CD4-positive, alpha-beta T cell treated with Interleukin-6 at 100 ng/mL for 8 hours (primary cell): ENCODE measurements at places on chromosomes 1 and 21.

DNA sequence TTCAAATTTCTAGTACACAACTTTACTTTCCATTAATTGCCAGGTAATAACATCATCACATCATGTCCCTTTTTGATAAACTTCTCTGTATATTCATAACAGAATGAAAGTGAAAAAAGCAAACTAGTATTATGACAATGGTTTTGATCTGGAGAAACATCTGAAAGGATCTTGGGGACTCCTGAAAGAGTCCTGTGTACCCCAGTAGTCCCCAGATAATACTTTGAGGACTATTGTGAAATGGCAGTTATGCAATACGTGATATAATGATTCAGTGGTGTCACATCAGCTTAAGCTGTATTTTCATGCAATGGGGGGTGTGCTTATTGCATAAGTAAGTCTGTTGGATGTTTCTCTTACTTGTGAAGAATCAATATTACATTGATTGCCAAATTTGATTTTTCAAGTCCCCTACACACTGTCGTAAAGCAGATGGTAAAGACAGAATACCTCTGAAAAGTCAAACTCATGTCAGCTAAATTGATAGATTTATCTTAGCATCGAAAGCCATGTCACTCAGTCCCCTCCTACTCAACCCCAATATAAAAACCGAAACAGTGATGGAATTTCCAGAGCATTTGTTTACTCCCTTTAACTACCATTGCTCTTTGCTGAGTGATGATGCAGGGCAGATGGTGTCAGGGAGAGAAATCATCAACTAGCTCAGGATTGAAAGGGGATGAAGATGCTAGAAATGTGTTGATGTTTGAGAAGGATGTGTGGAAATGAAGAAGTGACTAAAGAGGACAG is 146.7 kb upstream of the C1orf105 start:
- no peak for DNase-seq

DNA sequence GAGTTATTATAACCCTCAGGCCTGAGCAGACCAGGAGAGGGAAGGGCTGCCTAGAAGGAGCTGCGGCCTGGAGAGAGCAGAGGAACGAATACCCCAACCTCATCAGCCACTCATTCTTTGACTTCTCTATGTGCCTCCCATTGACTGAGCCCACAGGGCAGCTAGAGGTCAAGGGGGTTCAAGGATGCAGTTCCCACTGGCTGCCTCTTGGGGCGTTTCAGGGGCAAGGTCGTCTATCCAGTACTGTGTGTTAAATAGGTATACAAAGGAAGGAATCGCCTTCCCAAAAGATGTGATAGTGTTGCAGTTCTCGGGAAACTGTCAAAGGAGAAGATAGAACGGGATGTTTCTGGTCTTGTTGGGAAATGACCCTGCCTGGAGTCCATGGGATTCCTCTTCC is 250.6 kb downstream of the PRDM2 start:
- DNase-seq: no peak

DNA sequence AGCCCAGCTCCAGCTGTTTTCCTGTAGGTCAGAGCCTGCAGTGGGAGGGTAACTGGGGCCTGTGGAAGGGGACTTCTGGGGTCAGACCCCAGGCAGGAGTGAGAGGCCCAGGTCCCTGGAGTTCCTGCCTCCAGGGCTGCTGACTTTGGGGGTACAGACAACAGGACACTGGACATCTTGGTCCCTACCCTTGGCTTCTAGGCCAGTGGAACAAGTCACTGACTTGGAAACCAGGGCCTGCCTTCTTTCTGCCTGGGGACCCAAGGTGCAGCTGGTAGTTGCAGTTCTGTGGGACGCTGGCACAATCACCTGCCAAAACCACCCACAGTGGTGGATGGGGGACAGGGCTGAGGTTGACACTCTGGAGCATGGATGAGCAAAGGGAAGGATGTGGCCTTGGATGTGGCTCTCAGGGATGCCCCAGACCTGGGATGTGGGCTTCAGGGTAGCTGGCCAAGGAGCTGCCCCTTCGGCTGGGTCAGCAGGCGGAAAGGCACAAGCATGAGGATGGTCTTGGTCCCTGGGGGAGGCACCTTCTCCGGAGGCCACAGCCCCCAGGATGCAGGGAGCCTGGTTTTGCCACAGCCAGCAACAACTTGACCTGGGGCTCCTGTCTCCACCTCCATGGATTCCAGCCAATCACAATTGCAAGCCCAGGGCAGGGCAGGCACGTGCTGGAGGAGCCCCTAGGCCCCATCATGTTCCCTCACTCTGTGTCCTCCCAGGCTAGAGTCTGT is 5.8 kb downstream of the JMJD4 start:
- no peak for DNase-seq

- DNase-seq: no peak
Observed at GRCh38 chr1:228098323-228098931, 4.7 kb downstream of the C1orf35 start.

- DNase-seq: no peak
Observed at GRCh38 chr1:160300173-160300572, 15.2 kb upstream of the PEX19 start.

DNA sequence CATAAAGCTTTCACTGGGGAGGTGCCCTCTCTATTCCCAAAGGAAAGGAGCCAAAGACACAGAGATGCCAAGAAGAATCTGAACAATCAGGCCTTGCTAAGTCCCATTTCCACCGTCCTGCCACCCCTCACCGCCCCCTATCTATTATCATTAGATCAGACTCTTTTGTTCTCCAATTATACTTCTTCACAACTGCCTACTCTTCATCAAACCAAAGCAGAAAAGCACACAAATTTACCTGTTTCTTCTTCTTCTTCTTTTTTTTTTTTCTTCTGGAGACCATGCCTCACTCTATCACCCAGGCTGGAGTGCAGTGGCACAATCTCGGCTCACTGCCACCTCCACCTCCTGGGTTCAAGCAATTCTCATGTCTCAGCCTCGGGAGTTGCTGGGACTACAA is 43.1 kb upstream of the ARHGEF10L start:
- DNase-seq: no peak
